Activated CD4-positive, alpha-beta T cell treated with anti-CD3 and anti-CD28 coated beads, Interleukin-2, amount 50 U/mL, for 1 hour (primary cell): ENCODE measurements at places on chromosomes 12 and 14.

DNA sequence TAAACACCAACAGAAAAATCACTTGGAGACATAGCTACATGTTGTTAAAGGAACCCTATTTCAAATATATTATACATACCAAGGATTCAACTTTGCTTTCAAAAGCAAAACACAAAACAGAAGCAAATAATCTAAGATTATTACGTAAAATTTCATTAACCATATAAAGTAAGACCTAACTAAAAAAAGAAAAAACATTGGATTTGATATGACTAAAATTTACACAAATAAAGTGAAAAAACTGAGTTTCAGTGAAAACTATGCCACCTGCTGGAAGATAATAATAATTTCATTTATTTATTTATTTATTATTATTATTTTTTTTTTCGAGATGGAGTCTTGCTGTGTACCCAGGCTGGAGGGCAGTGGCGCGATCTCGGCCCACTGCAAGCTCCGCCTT, 45.2 kb downstream of the WDHD1 start:
- no peak for DNase-seq

DNA sequence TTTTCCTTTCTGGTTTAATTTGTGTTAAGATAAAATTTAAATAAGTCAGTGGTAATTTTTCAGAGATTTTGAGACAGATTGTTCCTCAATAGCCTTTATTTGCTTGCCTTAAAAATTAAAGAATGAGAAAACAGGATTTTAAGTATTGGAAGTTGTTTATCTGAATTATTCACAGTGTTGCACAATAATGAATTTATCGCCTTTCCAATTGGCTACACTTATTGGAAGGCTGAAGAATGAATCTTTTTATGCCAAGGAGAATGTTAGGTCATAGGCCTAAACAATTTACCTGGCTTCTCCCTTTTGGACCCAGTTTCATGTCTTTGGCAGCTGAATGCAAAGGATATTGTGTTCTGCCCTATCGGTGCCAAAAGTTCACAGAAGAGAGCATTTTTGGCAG, 250.2 kb downstream of the NPAS3 start:
- DNase-seq, result no peak

GRCh38 chr14:68592948-68593556, 199.8 kb downstream of the ZFP36L1 start:
- no peak for DNase-seq

- DNase-seq, result no peak
Observed at GRCh38 chr12:19148860-19149259, 19.3 kb downstream of the PLEKHA5 start.

GRCh38 chr12:40011775-40012129, 94.1 kb downstream of the SLC2A13 start:
- DNase-seq, result no peak

- no peak for DNase-seq
Observed at GRCh38 chr12:115979351-115979750, 298.1 kb downstream of the MED13L start.

DNA sequence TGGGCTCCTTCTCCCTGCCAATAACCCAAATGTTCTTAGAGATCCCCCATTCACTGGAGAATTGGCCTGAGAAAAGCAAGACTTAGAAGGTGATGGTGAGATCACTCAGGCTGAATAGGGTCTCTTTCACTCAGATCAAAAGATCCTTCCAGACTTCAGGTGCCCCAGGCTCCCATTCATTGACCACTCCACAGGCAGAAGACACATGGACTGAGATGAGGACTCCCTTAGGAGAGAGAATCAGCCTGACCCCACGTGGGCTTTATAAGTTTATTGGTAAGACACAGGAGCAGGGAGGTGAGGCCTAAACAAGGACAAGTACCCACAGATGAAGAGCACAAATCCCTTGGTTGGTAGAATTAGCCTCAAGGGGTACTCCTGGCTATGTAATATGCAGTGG, 6.1 kb upstream of the KRT72 start:
- no peak for DNase-seq

- peak; percentile 13 for DNase-seq
Observed at GRCh38 chr12:103840462-103840875, 565 bp downstream of the NT5DC3 start.

GRCh38 chr14:23057757-23058653, 685 bp upstream of the CDH24 start:
- DNase-seq, result peak; percentile 88

- DNase-seq, result no peak
Observed at GRCh38 chr12:45259675-45260074, 43.8 kb downstream of the ANO6 start.

- DNase-seq, result no peak
Observed at GRCh38 chr14:39712293-39712999, 280.2 kb upstream of the FBXO33 start.

DNA sequence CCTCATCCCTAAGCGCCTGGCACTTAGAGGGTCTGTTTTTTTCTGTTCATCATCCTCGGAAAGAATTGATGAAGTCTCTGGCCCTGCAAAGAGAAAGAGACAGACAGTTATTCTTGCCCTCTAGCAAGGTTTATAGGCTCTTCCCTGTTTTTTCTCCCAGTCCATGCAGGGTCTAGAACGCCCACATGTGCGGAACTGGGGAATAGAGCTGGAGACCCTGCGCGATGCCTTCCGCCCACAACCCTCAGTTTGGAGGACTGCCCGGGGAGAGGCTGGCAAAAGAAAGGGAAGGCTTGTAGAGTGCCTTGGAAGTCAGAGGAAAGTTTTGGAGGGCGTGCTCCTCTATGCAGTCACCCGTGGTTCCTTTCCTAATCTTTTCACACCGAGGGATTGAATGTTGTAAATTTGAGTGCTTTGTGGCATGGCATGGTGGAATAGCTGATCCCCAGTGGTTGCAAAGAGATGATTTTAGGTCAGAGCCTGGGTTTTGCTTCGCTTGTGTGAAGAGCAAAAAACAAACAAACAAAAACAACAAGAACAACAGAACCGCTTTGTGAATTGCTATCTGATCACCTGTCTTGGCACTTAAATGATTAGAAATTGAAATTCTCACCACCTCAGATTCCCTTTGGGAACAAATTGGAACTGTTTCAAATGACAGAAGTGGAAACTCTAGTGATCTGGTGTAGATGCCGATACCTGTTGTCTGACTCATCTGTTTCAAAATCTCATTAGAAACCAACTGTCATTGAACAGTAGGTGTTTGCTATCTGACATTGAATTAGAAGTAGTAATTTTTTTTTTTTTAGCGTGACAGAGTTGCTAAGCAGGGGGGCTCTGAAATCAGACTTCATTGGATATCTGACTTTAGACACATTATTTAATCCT, 947 bp downstream of the GAS2L3 start:
- no peak for DNase-seq

GRCh38 chr12:68451261-68452077, 119.3 kb upstream of the MDM1 start:
- no peak for DNase-seq

GRCh38 chr12:6390084-6390799, 6.3 kb downstream of the LTBR start:
- DNase-seq, result no peak

GRCh38 chr14:21494902-21495762, 16.0 kb downstream of the METTL3 start:
- no peak for DNase-seq

- no peak for DNase-seq
Observed at GRCh38 chr12:46608431-46609272, 217.1 kb downstream of the SLC38A4 start.

DNA sequence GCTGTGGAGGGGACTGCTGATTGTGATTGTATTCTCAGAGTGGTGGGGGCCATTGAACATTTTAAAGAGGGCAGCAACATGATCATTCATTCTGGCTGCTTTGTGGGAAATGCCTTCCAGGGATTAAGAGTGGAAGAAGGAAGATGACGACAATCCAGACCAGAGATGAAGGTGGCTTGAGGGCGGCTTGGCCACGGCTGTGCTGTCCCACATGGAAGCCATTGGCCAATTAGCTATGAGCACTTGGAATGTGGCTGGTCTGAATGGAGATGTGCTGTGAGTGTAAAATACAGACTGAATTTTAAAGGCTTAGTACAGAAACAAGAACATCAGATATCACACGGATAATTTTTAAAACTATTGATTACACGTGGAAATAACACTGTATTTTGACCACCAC, 19.2 kb upstream of the SLC10A1 start:
- DNase-seq, result no peak

DNA sequence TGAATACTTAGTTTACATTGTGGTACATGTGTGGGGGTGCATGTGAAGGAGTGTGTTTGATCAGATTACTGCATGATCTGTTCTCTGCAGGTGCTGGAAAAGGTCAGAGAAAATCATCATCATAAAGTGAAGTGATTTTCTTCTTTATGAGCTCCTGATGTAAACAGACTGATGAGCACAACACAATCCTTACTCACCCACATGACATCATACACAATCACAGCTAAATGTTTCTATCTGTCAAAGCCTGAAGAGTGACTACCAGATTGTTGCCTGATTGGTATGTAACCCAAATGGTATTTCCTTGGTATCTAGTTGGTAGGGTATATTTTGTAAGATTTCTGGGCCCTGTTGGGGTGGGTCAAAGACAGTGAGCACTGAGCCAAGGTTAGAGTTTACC, 270.8 kb downstream of the FOXG1 start:
- DNase-seq, result no peak

GRCh38 chr14:91284791-91285548, 40.5 kb upstream of the GPR68 start:
- no peak for DNase-seq

DNA sequence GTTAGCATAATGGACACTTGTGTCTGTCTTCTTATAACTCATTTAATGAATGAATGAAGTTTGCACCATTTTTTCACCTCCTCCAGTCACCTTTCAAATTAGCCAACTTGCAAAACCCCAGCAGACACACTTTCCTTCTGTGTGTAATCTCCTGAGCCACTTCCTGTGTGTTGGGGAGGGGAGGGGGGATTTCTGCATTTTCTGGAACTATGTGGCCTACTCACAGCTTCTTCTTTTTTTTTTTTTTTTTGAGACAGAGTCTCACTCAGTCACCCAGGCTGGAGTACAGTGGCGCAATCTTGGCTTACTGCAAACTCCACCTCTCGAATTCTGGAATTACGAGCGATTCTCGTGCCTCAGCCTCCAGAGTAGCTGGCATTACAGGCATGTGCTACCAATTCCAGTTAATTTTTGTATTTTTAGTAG, 4.1 kb upstream of the SERPINA1 start:
- no peak for DNase-seq
